SJCRH30 (cell line): ENCODE measurements at places on chromosomes 1 and 21.

DNA sequence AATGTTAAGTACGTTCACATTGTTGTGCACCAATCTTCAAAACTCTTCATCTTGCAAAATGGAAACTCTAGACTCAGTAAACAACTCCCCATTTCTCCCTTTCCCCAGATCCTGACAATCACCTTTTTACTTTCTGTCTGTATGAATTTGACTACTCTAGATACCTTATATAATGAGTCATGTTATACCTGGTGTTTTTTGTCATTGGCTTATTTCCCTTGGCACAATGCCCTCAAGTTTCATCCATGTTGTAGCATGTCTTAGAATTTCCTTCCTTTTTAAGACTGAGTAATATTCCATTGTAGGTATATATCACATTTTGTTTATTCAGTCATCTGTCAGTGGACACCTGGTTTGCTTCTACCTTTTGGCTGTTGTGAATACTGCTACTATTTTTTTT is 399.5 kb downstream of the LMO4 start:
- no peaks in the 10 kb centered on the region for H3K4me1 ChIP-seq
- H3K4me3 ChIP-seq: no peak overlapping the region
- H3K27me3 ChIP-seq: no peaks in the 10 kb centered on the region
- no peak overlapping the region for H3K27ac ChIP-seq

GRCh38 chr1:1122078-1122811 is 6.4 kb upstream of the C1orf159 start:
- peaks cover 32% of the 10 kb centered on the region for H3K27me3 ChIP-seq
- H3K4me3 ChIP-seq: no peak overlapping the region
- peaks cover 17% of the 10 kb centered on the region; the same call in 1 of the 2 replicates for H3K4me1 ChIP-seq
- DNase-seq: peak; percentile 91
- no peak overlapping the region for H3K27ac ChIP-seq

DNA sequence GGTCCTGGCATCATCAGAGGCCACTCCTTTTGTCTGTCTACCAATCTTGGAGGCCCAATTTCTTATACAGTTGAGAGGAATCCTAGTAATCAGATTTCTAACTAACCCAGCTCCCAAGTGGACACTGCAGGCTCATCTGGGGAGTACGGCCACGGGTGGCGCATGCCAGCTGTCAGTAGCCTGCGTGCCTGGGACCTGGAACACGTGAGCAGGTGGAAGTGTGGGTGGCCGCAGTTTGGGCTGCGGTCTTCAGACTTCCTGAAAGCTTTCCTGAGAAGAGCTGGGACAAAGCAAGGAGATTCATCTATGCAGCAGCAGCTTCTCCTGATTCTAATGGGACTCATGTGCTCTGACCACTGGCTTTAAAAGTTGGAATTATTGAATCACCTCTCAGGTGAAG is 12.4 kb downstream of the ADORA3 start:
- DNase-seq: no peak
- H3K4me3 ChIP-seq: no peak overlapping the region
- no peak overlapping the region for H3K27ac ChIP-seq
- no peaks in the 10 kb centered on the region for H3K4me1 ChIP-seq

GRCh38 chr1:85596531-85596930 is 16.0 kb downstream of the CCN1 start:
- H3K4me3 ChIP-seq: no peak overlapping the region
- H3K4me1 ChIP-seq: no peaks in the 10 kb centered on the region
- no peak for DNase-seq
- no peaks in the 10 kb centered on the region for H3K36me3 ChIP-seq
- H3K27me3 ChIP-seq: no peaks in the 10 kb centered on the region
